Liver (tissue), 10 donors: ENCODE measurements at places on chromosomes 3 and 15.

GRCh38 chr3:194983620-194984019 lies 287.3 kb downstream of the XXYLT1 start:
- no peak for DNase-seq

GRCh38 chr3:9957214-9957613 lies 5.0 kb upstream of the PRRT3 start:
- no peak for DNase-seq

GRCh38 chr3:129502641-129503408 lies 25.6 kb upstream of the RHO start:
- no peak for DNase-seq

DNA sequence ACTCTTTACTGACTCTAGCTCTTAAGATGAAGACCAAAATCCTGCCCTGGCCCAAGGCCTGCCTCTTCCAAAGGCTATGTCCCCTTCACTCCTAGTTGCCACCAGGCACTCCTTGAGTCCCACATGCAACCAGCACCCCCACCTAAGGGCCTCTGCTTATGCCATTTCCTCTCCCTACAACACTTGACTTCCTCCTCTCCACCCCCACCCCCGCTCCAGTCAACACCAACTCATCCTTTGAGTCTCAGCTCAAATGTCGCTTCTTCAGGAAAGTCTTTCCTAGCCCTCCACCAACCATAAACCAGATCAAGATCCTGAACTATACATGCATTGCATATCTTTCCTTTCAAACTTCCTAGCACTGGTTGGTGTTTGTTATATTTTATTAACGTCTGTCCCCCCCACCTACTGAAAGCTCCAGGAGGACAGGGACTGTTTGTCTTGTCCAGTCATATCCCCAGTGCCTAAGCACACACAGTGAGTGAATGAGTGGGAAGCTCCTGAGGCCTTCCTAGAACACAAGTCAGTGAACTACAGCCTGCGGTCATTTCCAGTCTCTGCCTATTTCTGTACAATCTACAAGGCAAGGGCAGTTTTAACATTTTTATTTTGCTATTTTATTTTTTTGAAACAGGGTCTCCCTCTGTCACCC lies 7.3 kb downstream of the TBC1D2B start:
- no peak for DNase-seq

DNA sequence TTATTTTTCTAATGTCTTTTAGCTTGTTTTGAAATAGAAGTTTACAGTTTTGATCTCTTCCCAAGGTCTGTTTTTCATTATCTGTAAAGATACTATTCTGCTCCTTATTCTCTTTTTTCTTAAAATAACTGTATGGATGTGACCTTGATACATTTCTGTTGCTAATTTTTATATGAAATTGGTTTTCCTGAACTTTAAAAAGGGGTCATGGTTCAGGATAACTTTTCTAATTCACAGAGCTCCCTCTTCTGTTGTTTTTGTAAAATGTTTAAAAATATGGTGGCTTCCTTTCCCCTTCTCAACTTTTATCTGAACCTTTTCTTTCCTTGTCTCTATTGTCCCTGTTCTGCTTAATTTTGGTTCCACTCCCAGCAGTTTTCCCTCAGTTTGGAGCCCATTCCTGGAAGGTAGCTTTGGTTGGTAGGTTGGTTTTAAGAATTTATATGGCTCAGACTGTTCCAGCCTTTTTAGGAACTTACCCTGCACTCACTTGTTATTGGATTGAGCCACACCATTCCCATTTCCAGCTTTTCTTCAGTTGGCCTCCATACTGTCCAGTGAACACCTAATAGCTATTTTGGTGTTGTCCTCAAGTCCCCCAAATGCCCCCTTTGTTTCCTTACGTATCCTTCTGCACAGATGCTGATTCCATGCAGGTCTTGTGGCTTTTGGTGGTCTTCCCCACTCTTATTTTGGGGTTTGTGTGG lies 70.3 kb downstream of the SLMAP start:
- no peak for DNase-seq

- no peak for DNase-seq
Measured at GRCh38 chr15:58010983-58011382, 54.5 kb downstream of the ALDH1A2 start.

GRCh38 chr3:120171134-120171873 lies 77.1 kb upstream of the GSK3B start:
- DNase-seq, result no peak

DNA sequence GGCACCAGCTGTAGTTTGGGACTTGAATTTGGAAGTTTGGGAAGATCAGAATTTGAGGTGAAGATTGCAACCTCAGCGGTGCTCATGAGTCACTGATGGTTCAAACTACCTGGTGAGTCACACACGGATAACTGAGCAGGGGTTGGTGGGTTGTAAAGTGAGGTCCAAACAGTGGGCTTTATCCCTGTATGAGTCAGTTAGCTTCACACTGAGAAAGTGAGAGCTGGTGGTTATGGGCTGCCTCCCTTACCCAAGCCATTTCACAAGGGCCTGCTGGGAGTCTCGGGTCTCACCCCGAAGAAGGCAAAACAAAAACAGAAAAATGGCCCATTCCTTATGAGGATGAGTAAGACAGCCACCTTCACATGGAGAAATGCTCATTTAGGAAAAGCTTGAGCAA lies 77.0 kb downstream of the ITGA11 start:
- no peak for DNase-seq

DNA sequence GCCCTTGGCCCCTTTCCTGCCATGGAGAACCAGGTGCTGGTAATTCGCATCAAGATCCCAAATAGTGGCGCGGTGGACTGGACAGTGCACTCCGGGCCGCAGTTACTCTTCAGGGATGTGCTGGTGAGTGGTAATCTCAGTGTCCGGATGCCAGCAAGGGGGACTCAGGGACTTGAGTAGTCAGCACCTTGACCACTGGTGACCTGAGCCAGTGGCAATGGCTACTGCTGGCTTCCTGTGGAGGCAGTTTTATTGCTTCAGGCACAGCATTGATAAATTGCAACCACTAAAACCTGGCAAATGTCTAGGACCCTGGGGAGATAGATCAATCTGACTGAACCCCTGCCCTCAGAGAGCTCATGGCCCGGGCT lies 830 bp downstream of the MAP2K5 start:
- peak; percentile 38 for DNase-seq

DNA sequence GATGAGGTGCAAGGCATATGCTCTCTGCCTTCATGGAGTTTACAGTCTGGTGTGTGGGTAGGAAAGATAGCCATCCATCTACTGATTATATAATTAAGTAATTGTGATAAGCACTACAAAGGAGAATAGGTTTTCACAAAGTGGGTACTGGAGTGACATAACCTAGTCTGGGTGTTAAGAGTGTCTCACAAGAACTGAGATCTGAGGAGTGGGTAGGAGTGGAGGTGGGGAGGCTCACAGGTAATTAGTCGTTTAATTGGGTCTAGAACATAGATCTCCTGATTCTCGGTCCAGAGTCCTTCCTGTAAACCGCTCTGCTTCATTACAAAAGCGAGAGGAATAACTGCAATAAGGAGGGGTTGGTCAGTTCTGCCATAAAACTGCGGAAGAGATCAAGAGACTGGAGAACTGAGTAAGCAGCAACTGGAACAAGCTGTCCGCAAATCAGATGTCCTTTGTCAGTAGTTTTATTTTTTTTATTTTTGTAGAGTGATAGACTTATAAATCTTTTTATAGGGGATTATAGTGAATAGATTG lies 2.2 kb downstream of the NEO1 start:
- DNase-seq, result no peak

- DNase-seq, result no peak
Measured at GRCh38 chr3:46266598-46266997, 24.3 kb downstream of the CCR3 start.

GRCh38 chr15:89515477-89515876 lies 19.1 kb upstream of the RHCG start:
- DNase-seq, result no peak
